ENCODE measurements at places on chromosomes 16 and 17.
A peak's percentile ranks its signal among the peaks of the same experiment; 100 is the strongest.

DNA sequence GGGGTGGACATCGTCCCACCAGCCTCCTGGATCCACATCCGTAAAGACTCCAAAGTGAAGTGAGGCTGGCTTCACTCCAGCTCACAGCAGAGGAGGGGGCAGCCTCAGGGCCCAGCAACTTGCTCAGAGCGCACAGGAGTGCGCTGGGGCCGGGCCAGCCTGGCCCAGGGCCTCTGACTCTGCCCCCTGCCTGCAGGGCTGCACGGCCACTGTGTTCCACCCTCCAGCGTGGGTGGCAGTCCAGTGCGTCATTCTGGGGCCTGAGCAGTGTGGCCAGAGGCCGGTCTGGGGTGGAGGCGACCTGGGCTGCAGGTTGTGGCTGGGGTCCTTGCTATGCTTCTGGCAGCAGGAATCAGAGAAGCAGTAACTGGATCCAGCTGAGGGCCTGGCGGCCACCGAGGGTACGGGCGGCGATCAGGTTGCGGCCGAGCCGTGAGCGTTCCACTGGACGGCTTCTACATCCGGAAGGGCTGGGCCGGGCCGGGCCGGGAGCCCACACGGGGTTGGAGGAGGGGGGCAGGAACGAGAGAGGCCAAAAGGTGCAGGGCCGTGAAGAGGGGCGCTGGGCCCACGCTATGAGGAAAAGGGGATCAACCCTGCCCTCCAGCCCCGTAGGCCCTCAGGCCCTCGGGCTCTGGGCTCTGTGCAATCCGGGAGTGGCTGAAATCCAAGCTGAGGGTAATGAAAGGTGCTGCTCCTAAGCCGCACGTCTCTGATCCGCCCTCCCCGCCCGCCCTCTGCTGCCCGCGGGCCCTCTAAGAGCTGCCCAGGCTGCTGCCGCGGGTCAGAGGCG lies at the start of gene FSCN2:
TSS of gene FSCN2 (plus strand) at position 787 of the 793 bp plus-strand sequence. CDS start 155 bp downstream, outside the sequence.
- DNase-seq: no peak

DNA sequence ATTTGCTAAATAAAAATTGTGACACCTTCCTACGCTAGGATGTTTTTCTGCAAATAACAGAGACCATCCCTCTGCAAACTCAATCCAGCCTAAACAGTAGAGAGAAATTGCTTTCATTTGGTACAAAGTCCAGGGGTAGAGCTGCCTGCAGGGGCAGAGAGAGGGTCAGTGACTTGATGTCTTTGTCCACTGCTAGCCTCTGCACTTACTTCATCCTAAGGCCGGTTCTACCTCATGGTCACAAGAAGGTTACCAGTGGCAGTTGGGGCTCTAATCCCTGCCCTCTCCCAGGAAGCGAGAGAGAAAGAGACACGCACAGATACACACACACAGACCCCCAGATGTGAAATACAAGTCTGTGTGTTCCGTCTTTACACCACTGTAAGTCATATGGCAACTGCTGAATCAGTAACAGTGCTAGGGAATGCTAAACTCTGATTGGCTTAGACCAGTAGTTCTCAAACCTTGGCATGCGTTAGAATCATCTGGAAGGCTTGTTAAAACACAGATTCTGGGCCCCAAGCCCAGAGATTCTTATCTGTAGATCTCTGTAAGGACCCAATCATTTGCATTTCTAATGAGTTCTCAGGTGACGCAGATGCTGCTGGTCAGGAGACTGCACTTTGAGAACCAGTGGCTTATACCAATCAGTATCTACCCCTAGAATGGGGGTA lies 13.1 kb upstream of the LPCAT2 start:
- DNase-seq: no peak

DNA sequence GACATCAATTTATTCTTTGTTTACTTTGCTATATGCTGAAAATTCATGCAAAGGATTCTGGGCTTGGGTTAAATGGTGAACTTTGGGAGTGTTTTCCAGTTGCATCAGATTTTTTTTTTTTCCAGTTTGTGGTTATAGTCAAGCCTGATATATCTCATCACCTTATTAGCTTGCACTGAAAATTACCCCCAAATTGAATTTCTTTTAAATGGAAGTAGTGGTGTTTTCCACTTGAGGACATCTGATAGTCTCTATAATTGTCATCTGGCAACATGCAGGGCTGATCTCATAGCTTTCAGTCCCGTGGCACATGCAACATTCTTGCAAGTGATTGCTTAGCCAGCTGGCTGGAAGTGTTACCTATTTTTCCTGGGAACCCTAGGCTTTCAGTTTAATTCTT lies 4.7 kb upstream of the KRTAP3-1 start:
- no peak for DNase-seq

DNA sequence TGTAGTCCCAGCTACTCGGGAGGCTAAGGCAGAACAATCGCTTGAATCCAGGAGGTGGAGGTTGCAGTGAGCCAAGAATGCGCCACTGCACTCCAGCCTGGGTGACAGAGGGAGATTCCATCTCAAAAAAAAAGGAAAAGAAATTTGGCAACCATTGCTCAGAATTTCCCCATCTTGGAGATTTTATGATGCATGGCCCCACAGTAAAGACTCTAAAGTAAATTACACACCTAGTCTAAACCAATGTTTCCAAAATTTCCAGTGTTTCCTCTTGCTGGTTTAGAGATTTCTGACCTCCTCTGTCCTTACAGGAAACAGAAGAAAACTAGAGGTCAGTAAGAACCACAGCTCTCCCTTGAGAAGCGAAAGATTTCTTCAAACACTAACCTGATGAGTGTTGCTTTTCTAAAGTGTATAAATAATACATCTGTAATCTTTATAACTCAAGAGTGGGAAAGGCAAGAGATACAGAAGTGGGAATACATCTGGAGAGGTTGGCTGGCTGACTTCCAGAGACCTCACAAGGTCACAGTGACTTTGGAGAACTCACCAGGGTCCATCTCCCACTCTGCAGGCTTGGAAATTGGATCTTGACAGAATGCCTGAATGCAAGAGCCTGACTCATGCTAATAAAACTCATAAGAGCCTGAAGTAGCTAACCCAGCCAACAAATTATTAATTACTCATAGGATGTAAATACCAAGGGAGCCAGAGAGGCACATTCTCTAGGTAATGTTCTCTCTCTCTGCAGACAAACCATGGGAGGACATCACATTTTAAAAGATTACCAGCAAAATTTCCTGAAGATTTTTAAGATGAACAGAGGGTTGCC lies 8.8 kb downstream of the ADAT1 start:
- no peak for DNase-seq

GRCh38 chr16:57729182-57729484 lies 6.4 kb upstream of the KATNB1 start:
- no peak for DNase-seq

- no peak for DNase-seq
Observed at GRCh38 chr17:55567240-55568214, 56.3 kb upstream of the SMIM36 start.

DNA sequence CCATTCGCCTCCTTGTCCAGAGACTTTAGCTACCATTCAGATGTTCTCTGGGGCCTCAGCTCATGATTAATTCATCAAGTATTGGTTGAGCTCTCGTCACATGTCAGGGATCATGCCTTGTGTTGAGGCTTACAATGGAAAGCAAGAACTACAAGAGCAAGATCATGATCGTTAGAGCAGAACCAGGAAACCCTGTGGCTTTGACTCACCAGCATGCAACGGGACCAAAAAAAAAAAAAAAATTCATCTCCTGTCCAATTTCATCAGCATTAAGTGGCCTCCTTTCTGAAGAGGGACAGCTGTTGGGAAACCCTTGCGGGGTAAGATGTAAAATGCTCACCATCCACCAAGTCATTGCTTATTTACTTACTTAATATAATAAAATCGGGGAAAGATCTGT lies 12.1 kb upstream of the USP10 start:
- DNase-seq: peak; percentile 30

DNA sequence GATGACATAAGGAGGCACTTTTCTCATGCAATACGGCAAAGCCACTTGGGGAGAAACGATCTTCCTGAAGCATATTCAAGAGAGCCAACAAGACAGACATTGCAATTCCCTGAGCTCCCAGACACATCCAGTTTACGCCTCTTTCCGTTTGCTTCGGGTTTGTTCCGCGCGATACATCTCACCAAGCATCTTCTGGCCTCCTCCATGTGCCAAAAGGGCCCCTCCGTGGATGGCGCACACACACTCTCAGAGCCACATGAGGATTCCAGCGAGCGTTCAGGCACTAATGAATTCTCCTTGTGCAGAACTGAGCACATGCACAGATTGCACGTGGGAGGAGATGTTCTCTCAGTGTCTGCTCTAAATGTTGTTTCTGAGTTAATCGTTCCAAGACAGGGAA lies 146.7 kb upstream of the SHISA6 start:
- no peak for DNase-seq

DNA sequence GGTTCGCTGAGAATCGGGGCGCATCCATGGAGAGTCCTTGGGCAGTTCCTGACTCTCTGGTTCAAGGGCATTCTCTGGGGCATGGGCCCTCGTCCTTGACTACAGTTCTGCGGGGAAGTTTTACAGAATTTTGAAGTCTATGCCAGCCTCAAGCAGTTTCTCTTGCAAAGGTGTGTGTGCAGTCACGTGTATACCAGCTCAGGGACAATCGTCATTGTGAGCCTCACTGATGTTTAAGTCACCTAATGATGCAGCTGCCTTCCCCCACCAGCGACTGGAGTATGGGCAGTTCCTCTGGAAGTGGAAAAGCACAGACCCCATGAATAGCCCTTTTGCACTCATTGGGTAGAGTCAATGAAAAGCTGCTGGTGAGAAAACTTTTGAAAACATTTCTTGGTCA lies 1.3 kb downstream of the PLCG2 start:
- DNase-seq: no peak

- no peak for DNase-seq
Observed at GRCh38 chr17:34464812-34465211, 101.8 kb upstream of the CCL1 start.

- DNase-seq: no peak
Observed at GRCh38 chr17:22490399-22490798, 798.1 kb downstream of the KCNJ18 start.

GRCh38 chr16:79267781-79268180 lies 332.8 kb downstream of the MAF start:
- no peak for DNase-seq

GRCh38 chr16:88713568-88714419 lies 7.5 kb downstream of the CTU2 start:
- no peak for DNase-seq

GRCh38 chr16:87698241-87698640 lies 67.5 kb downstream of the KLHDC4 start:
- peak; percentile 59 for DNase-seq

- DNase-seq: no peak
Observed at GRCh38 chr17:37384560-37385149, 8.9 kb downstream of the C17orf78 start.

DNA sequence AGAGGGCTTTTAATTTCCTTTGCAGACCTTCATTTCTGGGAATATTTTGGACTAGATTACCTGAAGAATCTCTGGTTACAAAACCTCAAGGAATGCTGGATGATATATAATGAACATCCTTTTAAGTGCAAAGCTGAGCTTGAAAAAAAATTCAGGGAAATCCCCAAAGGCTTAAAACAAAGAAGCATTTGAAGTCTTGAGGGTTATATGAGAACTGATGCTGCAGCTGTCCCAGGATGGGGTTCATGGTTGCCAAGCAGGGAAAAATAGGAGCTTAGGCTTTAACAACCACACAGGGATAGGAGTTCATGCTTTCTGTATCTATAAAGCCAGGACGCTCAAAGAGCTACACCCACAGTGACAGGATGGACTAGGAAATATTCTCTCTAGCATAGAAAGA lies 150.4 kb upstream of the IRX5 start:
- no peak for DNase-seq

DNA sequence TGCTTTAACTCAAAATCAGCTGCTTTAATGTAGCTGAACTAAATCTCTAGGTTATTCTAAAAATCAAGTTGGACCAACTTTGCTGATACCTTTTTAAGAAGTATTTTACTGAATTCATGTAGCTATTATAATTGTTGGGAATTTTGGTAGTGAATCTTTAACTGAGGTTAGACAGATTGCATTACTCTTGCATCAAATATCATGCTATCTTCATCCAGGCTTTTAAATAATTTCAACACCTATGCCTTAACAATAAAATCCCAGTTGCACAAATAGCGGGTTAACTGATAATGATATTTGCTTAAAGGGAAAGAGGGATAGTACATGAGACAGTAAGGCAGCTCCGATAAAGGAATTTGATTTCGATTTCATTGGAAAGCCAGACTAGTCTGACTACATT lies 241.3 kb upstream of the TBX2 start:
- DNase-seq: no peak

DNA sequence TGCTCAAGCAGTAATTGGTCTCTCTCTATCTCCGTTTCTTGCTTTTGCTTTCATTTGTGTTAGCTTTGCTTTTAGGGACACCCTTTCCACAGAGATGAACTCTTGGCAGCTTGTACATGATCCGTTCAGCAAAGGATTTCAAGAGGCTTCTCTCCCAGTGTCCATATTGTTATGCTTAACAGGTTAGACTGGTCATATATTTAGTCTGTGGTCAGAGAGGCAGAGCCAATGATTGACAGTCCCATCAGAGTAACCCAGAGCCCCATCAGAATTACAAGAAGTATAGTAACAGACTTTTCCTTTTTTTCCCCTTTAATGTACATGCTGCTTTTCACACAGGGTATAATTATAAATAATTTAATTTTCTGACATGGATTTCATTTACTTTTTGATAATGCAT lies 34.4 kb downstream of the GDPD1 start:
- DNase-seq: no peak

- no peak for DNase-seq
Observed at GRCh38 chr17:14304222-14304772, 3.4 kb downstream of the HS3ST3B1 start.

GRCh38 chr16:4415538-4416199 lies 727 bp downstream of the CORO7 start:
- DNase-seq: no peak

DNA sequence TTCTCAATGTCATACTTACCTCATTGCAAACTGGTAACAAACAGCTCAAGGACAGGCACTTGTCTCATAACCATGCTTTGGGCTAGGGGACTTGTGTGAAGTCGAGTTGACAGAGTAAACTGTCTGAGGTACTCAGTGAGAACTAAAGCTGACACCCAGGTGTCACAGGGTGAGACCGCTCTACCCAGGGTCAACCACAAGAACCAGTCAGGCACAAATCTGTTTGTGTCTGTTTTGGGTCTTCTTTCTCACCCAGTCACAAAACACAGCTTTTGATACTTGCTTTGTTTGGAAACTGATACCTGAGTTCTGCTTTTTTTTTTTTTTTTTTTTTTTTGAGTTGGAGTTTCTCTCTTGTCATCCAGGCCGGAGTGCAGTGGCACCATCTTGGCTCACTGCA lies 161.1 kb downstream of the STX8 start:
- peak; percentile 51 for DNase-seq

GRCh38 chr17:60665602-60666001 lies 12.0 kb upstream of the BCAS3 start:
- no peak for DNase-seq

DNA sequence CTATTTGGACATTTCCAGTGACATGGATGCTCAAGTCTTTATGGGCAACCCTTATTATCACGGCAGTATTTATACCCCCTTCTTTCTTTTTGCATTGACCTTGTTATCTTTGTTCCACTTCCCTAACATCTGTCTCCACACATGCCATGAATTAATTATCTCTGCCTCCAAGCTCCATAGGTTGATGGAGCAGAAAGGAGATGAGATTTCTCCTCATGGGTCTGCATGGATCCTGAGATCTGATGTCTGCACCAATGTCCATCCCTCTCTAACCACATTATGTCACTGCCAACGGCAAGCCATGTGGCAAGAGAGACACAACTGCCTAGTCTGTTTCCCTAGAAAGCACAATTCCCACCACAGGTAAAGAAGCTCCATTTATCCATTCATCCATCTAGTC lies 416.8 kb upstream of the ASIC2 start:
- DNase-seq: no peak

- DNase-seq: no peak
Observed at GRCh38 chr17:38690386-38690785, 14.7 kb upstream of the MLLT6 start.

- DNase-seq: no peak
Observed at GRCh38 chr17:38429476-38430100, 1.3 kb downstream of the ARHGAP23 start.

All from GM18507 (cell line).